CD4-positive, alpha-beta T cell treated with Interleukin-1 beta for 1 hour (primary cell): ENCODE measurements at places on chromosomes 7 and 10.

DNA sequence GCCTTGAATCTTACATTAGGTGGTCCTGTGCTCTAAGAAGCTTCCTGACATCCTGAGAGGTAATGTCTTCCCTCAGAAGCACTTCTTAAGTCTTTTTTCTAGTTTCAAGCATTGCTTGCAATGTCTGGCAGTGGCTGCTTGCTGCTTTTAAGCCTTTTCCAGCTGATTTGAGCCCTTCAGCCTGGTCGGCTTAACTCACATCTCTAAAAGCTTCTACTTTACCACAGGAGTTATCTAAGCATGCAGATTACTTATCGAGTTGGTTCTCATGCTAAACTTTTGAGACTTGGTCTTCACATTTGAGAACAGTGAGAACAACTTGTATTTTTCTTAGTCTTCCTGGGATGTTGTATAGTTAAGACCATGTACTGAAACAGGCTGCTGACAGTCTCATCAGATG is 3.9 kb downstream of the LRMDA start:
- no peak for DNase-seq

DNA sequence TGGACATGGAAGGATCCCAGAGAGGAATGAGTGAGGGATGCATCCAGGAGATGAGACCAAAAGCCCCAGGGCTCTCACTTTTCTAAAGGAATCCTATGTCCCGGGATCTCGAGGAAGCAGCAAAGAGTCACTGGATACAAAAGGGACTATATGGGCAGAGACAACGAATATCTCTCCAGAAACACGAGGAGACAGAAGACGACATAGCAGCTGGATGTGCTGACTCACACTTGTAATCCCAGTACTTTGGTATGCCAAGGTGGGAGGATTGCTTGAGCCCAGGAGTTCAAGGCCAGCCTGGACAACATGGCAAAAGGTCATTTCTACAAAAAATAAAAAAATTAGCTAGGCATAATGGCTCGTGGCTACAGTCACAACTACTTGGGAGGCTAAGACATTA is 24.7 kb upstream of the MSMB start:
- no peak for DNase-seq

DNA sequence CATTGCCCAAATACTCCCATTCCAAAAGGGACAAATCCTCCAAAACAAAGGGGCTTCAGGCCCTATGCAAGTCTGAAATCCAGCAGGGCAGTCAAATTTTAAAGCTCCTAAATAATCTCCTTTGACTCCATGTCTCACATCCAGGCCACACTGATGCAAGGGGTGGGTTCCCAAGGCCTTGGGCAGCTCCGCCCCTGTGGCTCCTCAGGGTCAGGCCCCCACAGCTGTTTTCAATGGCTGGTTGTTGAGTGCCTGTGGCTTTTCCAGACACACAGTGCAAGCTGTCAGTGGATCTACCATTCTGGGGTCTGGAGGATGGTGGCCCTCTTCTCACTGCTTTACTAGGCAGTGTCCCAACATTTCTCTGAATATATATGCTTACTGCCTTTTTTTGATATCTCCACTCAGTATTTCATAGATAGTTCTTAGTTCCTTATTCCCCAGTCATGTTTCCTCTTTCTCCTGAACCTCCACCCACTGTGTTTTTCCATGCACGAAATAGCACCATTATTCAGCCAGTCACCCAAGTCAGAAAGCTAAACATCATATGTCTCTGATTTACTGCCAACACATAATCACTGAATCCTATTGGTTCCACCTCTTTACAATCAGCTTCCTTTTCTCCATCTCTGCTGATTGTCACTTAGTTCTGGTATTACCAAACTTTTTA is 172.6 kb upstream of the CACNA2D1 start:
- no peak for DNase-seq

GRCh38 chr7:32579776-32580175 is 84.5 kb downstream of the AVL9 start:
- DNase-seq = no peak

DNA sequence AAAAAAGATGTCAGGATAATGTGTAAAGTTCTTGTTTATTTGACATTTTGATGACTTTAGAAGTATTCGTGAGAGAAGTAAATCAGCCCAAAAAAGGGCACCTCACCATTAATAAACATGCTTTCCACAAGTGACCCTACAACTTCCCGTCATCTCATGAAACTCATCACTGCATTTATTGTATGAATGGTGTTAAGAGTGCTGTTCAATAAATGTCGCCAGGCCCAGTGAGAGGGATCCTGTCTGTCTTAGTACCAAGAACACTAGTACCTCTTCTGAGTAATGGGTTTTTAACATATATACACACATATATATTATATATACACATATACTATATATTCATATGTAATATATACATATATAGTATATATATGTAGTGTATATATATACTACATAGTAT is 61.9 kb downstream of the TMEM26 start:
- DNase-seq = no peak

- no peak for DNase-seq
These were observed 121.4 kb upstream of the STK17A start for GRCh38 chr7:43461349-43462024.

- no peak for DNase-seq
These were observed 104.7 kb downstream of the GPR85 start for GRCh38 chr7:112981966-112982365.
